ENCODE measurements at places on chromosomes 6 and 20.

DNA sequence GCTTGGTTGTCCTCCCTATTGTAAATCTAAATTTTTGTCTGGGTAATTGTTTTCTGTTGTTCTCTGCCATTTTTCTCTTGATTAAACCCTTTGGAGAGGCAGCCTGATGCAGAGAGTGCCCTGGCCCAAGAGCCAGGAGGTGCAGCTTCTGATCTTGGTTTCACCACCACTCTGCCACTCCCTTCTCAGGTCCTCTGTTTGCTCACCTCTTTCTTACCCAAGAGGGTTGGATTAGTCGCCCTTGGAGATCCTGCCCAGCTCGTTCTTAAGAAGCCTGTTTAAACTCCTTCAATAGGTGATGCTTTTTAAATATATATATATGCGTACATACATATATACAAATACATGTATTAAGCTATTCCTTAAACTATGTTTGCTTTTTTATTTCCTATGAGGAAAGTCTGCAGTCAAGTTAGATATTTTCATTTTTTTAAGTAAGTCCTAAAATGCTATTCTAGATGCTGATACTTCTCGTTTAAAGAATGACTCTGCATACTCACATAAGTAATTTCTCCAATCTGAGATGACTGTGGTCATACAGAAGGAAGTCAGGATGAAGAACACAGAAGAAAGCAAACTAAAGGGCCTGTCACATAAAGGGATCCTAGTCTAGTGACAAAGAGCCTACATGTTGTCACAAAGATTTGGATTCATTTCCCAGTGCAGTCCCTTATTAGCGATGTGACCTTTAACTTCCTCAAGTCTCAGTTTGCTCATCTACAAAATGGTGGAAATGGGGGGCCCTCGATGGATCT is 19.9 kb downstream of the TPD52L1 start:
- no peak for DNase-seq

DNA sequence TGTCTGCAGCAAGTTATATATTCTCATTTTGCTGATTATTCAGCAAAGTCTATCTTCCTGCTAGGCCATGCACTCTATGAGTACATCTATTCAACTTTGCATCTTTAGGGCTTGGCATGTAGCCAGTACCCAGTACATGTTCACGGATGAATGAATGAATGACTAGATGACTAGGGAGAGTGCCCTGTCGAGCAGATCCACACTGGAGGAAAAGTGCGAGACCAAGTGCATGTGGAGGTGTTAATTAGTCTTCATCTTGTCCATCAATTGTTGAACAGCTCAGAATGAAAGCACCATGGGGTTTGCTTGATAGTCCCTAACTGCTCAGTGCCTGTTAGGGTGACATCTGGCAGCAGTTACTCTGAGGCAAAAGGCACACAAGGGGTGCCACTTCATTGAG is 30.4 kb downstream of the TM9SF4 start:
- no peak for DNase-seq

- no peak for DNase-seq
Measured at GRCh38 chr6:162638931-162639574, 88.5 kb downstream of the PRKN start.

- DNase-seq, result no peak
Measured at GRCh38 chr20:50378170-50379000, 131.8 kb upstream of the PTPN1 start.

DNA sequence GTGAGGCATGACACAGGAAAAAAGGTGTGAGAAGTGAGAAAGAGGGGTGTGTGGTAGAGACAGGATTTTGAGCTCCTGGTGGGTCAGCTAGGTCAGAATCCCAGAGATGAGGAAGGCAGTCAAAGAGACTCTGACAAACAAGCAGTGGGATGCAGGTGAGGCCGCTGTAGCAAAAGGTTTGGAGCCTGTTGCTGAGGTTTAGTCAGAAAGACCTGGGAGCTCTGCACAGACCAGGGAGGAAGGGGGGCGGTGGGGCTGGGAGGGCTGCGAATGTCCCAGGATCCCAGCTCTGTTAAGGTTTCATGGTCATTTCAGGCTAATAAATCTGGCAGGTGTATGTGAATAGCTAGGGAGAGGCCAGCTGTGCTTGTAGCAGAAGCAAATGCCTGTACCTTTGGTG is 373.9 kb upstream of the SYNCRIP start:
- DNase-seq, result no peak

- no peak for DNase-seq
Measured at GRCh38 chr6:138007014-138007472, 100.2 kb downstream of the PERP start.

GRCh38 chr6:122569230-122569771 is 40.9 kb upstream of the PKIB start:
- DNase-seq, result no peak

DNA sequence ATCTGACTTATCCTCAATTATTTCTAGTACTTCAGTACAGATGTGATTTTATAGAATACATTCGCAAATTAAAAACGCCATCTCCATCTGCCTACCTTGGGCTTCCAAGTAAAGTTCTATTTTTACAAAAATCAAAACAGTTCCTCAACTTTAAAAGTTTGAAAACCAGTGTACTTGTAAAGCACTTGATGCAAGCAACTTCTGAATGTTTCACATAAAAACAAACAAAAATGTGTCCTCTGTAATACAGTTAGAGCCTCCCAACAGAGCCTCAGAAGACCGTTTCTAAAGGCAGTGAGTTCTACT is 384 bp upstream of the MANEA start:
- DNase-seq, result no peak

DNA sequence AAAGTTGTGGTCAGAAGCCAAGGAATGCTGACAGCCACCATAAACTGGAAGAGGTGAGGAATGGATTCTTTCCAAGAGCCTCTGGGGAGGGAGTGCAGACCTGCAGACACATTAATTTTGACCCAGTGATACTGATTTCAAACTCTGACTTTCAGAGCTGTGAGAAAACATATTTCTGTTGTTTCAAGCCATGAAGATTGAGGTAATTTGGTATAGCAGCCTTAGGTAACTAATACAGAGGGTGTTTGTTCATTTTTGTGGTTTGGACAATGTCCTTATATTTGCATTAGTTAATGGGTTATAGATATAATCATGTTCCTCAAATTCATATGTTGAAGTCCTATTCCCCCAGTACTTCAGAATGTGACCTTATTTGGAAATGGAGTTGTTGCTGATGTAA is 85.4 kb upstream of the GTSF1L start:
- DNase-seq, result no peak

GRCh38 chr6:129105793-129106192 is 222.9 kb downstream of the LAMA2 start:
- DNase-seq, result no peak

DNA sequence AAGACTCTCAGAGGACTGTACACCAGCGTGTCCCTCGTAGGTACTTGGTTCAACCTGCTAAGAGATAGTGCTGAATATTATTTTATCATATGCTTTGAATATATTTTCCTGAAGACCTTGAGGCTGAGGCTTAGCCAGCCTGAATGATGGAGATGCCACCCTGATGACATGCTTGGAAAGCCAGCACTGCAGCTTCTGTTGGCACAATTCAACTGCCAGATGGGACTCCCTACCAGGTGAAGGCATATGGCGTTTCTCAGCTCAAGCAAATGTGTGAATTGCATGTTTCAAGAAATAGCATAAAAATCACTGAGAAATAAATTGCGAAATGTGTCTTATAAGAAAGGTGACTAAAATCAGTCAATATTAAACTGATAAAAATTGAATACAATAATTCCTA is 228.1 kb upstream of the CST7 start:
- DNase-seq, result no peak

GRCh38 chr6:167801263-167801662 is 25.4 kb upstream of the AFDN start:
- no peak for DNase-seq

DNA sequence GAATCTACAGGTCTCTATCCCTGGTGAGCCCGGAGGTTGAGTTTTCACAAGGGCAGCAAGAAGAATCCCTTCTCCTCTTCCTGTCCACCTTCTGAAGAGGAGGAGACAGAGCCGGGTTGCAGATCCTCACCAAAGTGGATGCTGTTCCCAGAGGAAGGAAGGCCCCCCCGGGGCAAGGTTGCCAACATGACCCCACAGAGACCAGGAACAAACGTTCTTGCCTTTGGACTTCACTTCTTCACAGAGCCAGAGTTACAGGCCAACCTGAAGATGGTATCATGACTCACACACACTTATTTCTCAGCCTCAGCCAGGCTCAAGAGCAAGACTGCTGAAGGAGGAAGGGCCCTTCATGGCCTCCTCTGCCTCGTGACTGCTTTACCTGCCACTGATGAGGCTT is 384.3 kb downstream of the CD83 start:
- DNase-seq, result no peak

- no peak for DNase-seq
Measured at GRCh38 chr6:169265486-169266131, 12.0 kb upstream of the THBS2 start.

- DNase-seq, result no peak
Measured at GRCh38 chr6:53390010-53390409, 41.3 kb upstream of the ELOVL5 start.

DNA sequence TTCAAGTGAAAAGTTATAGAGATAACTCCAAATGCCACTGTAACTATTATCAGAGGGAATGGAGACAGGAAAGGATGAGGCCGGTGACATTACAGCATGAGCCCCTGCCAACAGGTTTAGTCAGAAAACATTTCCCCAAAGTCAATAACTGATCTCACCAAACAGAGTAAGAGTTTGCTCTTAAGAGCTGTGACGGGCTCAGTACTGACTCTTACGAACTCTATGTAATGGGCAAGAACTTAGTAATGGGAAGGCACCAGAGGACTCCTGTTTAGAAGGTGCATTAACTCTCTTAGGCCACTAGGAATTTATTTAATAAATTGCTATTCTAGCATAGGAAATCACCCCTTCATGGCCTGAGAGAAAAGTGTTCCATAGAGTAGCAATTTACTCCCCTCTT is 76.8 kb downstream of the SAMD5 start:
- no peak for DNase-seq

DNA sequence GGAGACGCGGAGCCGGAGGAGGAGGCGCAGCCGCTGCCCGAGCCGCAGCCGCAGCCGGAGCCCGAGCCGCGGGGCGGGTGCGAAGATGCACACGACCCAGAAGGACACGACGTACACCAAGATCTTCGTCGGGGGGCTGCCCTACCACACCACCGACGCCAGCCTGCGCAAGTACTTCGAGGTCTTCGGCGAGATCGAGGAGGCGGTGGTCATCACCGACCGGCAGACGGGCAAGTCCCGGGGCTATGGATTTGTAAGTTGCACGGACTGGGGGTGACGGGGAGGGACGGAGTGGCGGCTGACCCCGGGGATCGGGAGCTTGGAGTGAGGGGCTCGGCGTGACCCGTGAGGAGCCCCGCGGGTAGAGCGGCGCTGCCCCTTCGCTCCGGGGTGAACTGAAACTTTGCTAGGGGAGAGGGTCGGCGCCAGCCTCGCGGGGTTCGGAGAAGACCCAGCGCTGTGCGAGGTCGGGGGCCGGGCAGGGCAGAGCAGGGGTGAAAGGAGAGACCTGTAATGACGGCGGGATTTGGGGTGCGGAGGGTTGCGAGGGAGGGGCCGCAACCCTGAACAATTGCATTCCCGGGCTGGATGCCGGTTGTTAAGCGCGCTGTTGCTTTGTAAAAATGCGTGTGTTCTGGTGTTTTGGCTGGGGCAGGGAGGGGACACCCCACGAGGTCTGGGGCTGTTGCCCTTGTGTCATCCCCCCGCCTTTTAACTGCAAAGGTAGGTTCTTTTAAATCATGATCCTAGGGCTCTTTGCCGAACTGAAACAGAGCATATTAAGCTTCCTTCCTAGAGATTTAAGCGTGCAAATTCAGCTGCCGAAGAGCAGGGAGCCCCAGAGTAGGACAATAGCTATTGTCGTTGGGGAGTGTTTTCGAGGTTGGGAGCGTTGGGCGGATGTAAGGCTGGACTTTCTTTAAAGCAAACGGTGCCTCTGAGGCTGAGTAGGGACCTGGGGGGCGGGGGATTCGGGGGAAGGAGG is 628 bp downstream of the RBM24 start:
- DNase-seq, result no peak

GRCh38 chr6:30006170-30007131 is 54.6 kb upstream of the POLR1H start:
- no peak for DNase-seq

DNA sequence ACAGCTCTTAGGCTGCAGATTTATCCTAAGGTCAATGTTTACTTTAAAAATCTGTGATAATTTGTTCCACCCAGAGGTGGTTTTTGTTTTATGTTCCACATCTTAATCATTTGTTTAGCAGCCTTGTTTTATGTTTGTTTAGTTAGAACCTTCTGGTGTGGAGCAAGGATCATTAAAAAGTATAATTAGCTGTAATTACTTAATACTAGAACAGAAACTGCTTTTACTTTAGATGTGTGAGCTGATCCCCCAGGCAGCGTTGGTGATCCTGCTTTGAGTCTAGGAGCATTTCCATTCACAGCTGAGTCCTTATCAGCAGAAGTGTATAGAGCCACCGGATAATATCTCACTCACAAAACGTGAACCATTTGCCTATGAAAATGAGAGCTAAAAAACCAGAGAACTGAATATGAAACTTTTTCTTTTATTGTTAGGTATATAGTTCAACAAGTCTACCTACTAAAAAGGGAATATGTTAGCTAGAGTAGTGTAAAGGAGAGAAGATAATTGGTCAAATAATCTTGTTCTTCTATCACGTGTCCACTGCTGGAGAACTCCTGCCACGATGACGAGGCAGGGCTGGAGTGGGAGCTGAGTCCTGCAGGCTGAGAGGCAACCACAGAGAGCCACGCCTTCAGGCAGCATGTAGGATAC is 78.5 kb downstream of the TRMT11 start:
- no peak for DNase-seq

DNA sequence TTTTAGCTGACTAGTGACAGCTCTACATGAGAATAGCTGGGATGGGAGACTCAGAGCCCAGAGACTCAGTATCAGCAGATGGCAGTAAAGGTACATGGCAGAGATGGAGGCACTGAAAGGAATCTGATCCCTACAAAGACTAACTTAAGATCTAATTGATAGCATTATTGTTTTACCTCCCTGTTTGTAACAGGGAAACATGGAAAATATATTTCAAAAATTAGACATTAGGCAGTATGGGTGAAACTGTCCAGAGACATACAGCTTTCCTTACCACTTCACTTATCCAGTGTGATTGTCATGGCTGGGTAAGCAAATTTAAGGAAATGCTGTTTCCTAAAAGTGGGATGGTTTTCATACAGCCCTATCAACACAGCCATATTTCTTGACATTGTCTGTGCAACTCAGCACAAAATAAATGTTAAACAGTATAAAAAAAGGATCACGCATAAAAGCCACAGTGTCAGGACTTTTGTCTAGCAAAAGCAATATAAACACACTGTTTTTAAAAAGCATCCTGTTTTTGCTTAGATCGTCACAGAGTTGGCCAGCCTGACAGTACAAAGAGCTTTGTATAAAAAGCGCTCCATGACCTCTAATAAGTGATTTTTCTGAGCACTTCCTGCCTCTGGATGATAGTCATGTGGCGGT is 376.9 kb downstream of the PHF3 start:
- DNase-seq, result no peak

All from activated T-helper 1 cell treated with Interleukin-2 at 50 U/mL for 16 hours (primary cell).